ENCODE measurements at places on chromosomes 6 and 20.

DNA sequence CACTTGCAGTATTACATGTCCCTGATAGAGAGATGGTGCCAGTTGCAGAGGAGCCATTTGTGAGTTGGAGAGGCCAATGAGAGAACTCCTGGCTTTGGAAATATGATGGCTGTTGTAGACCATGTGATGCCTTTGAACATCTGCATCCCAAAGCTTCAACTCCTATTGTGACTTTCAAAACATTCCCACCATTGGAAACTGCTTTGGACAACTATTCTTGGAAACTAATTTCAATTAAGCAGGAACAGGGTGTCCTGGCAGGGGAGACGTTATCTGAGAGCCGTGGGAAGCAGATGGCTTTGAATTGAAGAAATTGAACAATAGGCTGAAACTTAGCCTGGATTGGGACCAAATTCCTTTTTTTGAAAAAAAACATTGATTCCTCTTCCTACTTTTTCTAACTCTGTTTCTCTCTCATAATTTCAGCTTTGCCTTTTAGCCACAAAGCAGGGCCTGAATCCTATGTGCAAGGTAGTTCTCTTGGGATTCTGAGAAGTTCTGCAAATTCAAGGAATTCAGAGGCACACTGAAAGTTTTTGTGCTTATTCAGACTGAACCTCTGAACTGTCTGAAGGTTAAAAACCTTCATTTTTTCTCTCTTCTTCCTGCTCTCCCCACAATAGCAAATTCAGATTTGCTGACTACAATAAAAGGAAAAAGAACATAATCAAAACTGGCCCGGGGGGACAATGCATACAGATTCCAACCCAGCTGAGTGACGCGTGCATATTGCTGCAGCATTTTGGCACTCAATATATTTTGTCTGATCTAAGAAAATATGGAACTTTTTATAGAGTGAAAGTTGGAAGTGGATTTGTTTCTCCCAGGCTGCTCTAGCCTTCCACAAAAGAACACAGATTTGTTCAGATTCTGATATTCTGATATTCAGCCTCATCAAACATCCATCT, 720.4 kb upstream of the CHD6 start:
- DNase-seq = no peak

DNA sequence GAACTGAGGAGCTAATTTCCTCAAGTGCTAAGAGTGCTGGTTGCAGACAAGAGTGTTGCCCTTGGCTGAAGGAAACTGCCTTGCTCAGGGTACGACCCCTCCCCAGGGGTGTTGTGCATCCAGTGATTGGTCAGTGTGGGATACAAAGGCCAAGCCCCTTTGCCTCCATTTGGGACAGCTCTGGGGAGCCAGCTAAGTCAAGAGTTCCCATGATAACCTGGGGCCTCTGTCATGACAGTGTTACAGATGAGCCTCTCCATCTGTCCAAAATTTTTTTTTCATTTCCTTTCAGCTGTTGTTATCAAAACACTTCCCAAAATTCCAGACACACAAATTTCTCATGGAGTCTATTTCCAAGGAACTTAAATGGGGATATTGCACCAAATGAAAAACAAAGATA, 93.3 kb downstream of the HS3ST5 start:
- no peak for DNase-seq

- peak; percentile 77 for DNase-seq
Observed at GRCh38 chr6:75326557-75327258, 42.1 kb upstream of the TMEM30A start.

- DNase-seq = no peak
Observed at GRCh38 chr6:136051140-136051775, 198.9 kb downstream of the MTFR2 start.

GRCh38 chr20:63080811-63081210, 74.0 kb upstream of the BHLHE23 start:
- no peak for DNase-seq

DNA sequence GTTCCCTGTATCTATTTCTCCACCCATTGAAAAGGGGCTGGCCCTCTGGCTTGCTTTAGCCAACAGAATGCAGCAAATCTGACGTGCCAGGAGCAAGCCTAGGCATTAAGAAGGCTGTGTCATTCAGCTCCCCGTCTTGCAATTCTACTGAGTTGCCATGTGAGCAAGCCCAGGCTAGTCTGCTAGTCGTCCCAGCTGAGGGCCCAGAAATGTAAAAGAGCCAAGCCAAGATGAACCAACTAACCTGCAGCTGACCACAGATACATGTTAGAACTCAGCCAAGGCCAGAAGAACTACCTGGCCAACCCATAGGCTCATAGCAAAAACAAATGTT, 30.1 kb downstream of the PREP start:
- no peak for DNase-seq

All from retina (tissue), 1 donor.